Esophagus squamous epithelium (tissue), 5 donors: ENCODE measurements at places on chromosomes 2 and 18.

DNA sequence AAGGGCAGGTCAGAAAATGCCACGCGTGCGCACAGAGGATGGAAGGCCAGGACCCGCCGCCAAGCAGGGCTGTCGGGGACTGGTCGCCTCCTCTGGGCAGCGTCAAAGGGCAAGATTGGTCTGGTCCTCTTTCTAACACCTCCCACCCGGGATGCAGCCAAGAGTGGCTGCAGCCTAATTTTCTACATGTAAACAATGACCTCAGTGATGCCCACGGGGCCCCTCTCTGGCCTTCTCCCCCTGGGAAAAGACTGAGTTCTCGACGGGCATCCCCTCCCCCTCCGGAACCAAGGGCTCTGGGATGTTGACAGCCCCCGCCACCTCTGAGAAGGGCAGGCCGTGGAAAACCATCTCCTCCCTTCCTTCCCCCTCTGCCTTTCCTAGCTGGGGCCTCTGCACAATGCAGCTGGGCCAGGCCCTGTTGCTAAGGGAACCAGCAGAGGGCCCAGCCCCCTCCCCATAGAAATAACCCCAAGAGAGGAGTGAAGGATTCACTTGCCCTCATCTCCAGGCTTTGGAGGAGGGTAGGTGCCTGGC lies 80.0 kb upstream of the ZNF532 start:
- H3K27ac ChIP-seq: peak overlapping the region; percentile 63
- no peaks in the 10 kb centered on the region for H3K36me3 ChIP-seq

- DNase-seq: no peak
- peaks cover 54% of the 10 kb centered on the region for H3K4me1 ChIP-seq
- no peak overlapping the region for H3K4me3 ChIP-seq
- H3K36me3 ChIP-seq: no peaks in the 10 kb centered on the region
These were observed 38.0 kb upstream of the SNED1 start for GRCh38 chr2:240960309-240960970.

DNA sequence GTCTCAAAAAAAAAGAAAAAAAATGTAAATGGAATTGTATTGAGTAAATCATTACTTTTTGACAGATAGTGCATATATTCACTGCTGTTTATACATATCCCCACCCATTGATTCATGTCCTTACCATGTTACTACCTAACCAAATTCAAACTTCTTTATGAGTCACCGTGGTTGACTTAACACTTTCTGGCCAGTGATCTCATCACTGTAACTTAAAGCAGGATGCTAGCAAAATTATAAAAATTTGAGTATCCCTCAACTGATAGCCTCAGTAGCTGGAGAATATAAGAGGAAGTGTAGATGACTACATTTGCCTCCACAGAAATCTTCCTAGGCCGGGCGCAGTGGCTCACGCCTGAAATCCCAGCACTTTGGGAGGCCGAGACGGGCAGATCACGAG lies 13.4 kb downstream of the CNOT9 start:
- H3K36me3 ChIP-seq: peaks cover 84% of the 10 kb centered on the region
- no peak overlapping the region for H3K4me3 ChIP-seq
- no peaks in the 10 kb centered on the region for H3K27me3 ChIP-seq
- no peaks in the 10 kb centered on the region for H3K4me1 ChIP-seq
- no peak overlapping the region for H3K27ac ChIP-seq
- no peak for DNase-seq

DNA sequence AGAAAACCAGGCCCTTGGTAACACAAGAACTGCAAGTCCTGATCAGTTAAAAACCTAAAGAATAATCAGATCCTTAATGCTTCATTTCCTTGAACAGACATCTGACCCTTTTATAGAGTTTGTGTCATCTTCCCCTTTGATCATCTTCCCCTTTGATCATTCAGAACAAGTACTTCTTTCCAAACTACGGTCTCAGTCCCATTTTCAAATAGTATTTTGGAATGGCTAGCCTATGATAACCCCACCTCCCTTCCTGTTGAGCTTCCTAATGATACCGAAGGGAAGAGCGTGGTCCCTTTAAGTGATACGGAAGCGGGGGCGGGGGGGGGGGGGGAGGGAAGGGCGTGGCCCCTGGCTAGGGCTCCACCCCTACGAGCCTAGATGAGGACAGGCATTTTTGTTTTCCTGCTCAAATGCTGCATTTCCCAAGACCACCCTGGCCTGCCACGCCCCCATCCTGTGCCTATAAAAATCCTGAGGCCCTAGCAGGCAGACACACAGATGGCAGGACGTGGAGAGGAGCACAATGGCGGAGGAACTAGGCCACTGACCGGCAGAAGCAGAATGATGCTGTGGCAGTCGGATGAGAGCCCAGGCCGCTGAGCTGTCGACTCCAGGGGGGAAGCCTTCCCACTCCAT lies 24.1 kb upstream of the CHRNA1 start:
- no peaks in the 10 kb centered on the region for H3K27me3 ChIP-seq
- no peaks in the 10 kb centered on the region for H3K36me3 ChIP-seq
- H3K4me1 ChIP-seq: peaks cover 7% of the 10 kb centered on the region
- H3K27ac ChIP-seq: no peak overlapping the region

DNA sequence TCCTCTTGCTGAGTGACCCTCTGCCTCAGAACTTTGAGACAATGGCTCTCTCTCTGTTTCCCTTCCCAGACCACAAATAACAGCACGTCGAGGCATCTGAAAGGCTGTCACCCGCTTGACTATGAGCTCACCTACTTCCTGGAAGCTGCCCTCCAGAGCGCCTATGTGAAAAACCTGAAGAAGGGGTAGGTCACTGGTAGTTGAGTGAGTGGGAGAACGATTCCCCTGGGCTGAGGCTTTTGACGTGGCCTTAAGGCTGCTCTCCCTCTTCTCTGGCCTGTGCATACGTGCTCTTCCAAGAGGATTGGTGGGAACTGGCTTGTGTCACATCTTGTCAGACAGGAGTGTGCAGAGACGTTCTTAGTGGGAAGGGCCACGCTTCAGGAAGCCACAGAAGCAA lies 63.1 kb upstream of the MCFD2 start:
- H3K27ac ChIP-seq: peak overlapping the region; percentile 49
- DNase-seq: no peak
- H3K36me3 ChIP-seq: peaks cover 15% of the 10 kb centered on the region
- no peak overlapping the region for H3K4me3 ChIP-seq
- no peaks in the 10 kb centered on the region for H3K27me3 ChIP-seq

DNA sequence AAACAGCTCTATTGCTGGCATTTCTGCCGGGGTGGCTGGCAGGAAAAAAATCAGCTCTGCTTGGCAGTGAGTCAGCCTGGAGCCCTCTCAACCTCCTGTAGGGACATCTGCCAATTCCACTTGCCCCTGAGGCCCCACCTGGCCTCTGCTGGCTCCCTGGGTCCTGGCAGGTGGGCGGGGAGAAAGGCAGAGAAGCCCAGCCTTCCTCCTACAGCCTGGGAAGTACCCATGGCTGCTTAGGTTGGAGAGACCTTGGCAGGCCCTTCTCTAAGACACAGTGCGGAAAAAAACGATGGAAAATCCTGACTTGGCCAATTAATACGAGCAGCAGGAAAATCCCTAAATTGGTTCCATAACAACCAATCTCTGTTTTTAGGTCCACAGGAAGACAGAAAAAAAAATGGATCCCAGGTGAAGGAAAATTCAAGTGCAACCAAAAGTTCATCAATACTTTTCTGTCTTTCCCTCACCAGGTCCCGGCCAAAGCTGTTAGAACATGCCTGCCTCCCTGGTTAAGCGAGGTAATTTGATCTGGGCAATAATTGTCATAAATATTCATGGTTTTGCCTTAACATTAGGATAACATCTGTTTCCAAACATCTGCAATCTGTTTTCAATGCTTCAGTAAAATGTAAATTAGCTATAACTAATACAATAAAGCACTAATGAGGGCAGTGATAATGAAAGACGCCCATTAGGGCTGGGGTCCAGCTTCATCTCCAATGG lies 245.9 kb downstream of the TFCP2L1 start:
- no peaks in the 10 kb centered on the region for H3K36me3 ChIP-seq
- H3K27ac ChIP-seq: no peak overlapping the region
- no peak overlapping the region for H3K4me3 ChIP-seq
- DNase-seq: no peak

GRCh38 chr2:23418461-23418911 lies 33.5 kb downstream of the KLHL29 start:
- DNase-seq: no peak
- peak overlapping the region; percentile 37 for H3K27ac ChIP-seq
- no peaks in the 10 kb centered on the region for H3K4me1 ChIP-seq
- H3K4me3 ChIP-seq: no peak overlapping the region
- H3K36me3 ChIP-seq: no peaks in the 10 kb centered on the region
- no peaks in the 10 kb centered on the region for H3K27me3 ChIP-seq

- no peak overlapping the region for H3K4me3 ChIP-seq
- H3K27me3 ChIP-seq: no peaks in the 10 kb centered on the region
- peaks cover 7% of the 10 kb centered on the region for H3K4me1 ChIP-seq
- H3K36me3 ChIP-seq: no peaks in the 10 kb centered on the region
These were observed 147.3 kb downstream of the ALPK2 start for GRCh38 chr18:58481321-58482180.

- no peaks in the 10 kb centered on the region for H3K36me3 ChIP-seq
- no peak for DNase-seq
- no peaks in the 10 kb centered on the region for H3K27me3 ChIP-seq
- H3K27ac ChIP-seq: no peak overlapping the region
- no peaks in the 10 kb centered on the region for H3K4me1 ChIP-seq
These were observed 336.7 kb downstream of the OSR1 start for GRCh38 chr2:19021721-19022120.

DNA sequence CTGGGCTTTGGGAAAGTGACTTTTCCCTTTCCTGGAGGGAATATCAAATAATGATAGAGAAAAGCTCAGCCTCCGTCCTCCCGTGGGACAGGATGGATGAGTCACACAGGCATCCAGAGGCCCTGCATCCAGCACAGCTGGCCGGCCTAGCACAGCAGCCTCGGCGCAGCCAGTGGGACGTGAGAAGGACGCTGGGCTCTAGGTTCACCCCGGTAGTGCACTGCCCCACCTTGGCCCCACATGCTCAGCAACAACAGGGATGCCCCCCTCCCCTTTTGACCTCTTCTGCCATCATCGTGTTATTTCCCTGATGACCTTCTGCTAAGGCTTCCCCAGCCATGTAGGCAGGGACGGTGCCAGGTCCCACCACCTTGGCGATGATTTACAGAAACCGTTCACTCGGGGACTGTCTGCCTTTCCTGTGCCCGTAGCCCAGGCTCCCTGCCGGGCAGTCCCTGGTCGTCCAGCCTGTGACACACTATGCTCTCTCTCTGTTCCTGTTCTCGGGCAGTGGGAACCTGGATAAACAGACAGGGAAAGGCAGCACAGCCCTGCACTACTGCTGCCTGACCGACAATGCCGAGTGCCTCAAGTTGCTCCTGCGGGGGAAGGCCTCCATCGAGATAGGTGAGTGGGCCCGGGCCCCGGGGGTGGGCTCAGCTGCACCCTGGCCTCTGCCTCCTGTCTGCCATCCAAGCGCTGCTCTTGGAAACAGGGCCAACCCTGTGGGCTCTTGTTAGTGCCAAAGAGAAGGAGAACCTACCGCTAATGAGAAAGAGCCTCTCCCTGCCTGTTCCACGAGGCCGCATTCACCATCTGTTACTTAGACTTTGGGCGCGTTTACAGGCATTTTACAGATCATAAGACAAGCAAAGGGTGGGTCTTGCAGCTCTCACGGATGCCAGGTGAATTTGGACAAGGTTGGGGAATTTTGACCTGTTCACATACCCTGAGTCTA lies 44.6 kb downstream of the ITGB1BP1 start:
- H3K27ac ChIP-seq: peak overlapping the region; percentile 82
- H3K4me1 ChIP-seq: peaks cover 7% of the 10 kb centered on the region
- DNase-seq: no peak
- no peaks in the 10 kb centered on the region for H3K27me3 ChIP-seq
- H3K4me3 ChIP-seq: no peak overlapping the region

- no peak overlapping the region for H3K27ac ChIP-seq
- DNase-seq: no peak
- no peak overlapping the region for H3K4me3 ChIP-seq
- peaks cover 7% of the 10 kb centered on the region for H3K36me3 ChIP-seq
These were observed 49.8 kb upstream of the ASB1 start for GRCh38 chr2:238376884-238377391.

DNA sequence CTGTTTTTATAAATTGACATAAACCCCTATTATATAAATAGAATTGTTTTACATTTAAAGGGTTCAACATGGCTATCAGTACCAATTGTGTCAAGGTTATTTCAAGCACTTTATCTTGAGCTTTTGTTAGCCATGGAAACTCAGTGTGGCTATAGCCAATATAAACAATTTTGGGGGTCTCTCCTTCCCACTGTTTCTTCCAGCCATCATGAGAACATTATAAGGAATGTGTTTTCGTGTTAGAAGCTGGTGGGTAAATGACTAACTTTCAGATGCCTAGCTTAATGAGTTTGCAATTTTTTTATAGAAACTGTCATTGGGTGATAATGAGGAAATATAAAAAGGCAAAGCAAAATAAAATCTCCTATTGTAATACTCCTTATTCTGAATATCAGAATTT lies 153.5 kb upstream of the FOSL2 start:
- H3K27me3 ChIP-seq: no peaks in the 10 kb centered on the region
- no peak for DNase-seq
- no peak overlapping the region for H3K4me3 ChIP-seq
- no peak overlapping the region for H3K27ac ChIP-seq
- H3K4me1 ChIP-seq: no peaks in the 10 kb centered on the region

GRCh38 chr2:196487417-196487816 lies 152.1 kb upstream of the CCDC150 start:
- no peak overlapping the region for H3K4me3 ChIP-seq
- no peak overlapping the region for H3K27ac ChIP-seq
- DNase-seq: no peak
- no peaks in the 10 kb centered on the region for H3K27me3 ChIP-seq
- no peaks in the 10 kb centered on the region for H3K4me1 ChIP-seq
- H3K36me3 ChIP-seq: no peaks in the 10 kb centered on the region

DNA sequence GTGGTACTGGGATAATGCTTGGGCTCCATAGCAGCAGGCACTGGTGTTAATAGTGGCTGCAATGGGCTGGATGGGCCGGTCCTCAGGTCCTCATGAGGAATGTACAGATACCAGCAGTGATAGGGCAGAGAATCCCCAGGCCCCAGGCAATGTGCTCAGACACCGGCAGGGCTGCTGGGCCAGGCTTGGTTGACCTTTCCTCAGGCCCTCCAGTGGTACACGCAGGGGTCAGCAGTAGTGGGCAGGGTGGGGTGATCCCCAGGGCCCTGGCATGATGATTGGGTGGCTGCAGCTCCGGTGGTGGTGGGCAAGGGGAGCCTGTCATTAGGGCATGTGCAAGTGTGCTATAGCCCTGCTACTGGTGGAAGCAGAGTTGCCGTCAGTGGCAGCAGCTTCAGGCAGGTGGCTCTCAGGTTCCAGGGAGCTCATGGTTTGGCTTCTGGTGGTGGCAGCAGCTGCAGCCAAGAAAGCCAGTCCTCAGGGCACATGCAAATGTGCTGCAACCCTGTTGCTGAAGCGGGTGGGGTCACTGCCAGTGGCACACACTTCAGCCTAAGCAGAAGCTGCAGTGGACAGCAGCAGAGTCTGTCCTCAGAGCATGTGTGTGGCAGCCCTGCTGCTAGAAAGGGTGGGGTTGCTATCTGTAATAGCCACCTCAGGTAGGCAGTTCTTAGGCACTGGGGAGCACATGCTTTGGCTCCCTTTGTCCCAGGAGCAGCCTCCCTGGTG lies 56.8 kb downstream of the CCNT2 start:
- no peaks in the 10 kb centered on the region for H3K27me3 ChIP-seq
- no peaks in the 10 kb centered on the region for H3K36me3 ChIP-seq
- no peak overlapping the region for H3K27ac ChIP-seq
- no peaks in the 10 kb centered on the region for H3K4me1 ChIP-seq
